BJ (cell line): ENCODE measurements at places on chromosomes 6 and 20.

- no peak for DNase-seq
These were observed 9.2 kb upstream of the GHRH start for GRCh38 chr20:37270576-37271420.

DNA sequence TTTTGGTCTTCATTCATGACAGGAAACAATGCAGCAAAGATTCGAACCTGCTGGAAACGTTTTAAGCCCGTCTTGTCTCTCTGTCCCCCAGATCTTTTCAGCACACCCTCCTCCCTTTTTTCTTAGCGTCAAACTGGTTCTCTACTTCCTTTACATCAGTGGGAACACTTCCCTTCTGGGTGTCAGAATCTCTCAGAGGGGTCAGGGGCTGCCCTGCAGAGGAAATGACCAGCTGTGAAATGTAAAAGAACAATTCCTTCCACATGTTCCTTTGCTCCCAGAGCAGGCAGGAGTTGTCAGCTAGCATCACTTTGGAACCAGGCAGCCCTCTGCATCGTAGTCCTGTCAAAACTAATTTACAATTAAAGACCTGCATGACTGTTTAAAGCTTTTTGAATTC lies 619.0 kb downstream of the TFAP2A start:
- DNase-seq, result no peak

DNA sequence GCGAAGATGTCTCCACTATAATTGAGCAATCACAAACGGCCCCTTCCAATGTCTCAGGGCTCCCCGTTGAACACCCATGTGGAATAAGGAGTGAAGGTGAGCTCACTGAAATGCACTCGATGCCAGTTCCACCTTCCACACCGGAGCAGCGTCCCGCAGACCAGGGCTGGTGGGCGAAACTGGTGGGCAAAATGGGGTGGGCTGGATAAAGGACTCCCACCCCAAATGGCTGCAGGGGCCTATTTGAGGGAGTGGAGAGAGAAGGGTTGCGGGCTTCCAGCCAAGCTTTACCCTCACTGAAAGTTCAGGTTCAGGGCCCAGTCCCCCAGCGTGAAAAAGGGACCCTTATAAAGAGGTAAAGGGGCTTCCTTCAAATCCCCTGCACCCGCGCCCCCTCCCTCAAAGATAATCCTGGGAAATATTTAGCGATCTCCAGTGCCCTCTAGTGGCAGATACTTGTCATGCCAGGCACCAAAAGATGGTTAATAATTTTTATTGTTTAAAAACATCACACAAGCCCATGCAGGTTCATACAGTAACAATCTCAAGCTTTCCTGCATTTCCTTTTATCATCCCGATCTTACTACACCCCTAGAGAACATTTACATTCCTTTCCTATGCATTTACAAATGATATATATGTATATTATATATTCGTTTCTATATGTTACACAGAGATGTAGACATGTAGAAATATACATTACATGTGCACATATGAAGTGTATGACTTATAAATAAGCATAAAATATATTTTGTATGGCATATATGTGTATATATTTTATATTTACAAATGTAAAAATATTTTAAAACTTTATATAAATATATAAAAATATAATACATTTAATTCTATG lies 58.2 kb upstream of the NKX2-2 start:
- DNase-seq, result no peak

DNA sequence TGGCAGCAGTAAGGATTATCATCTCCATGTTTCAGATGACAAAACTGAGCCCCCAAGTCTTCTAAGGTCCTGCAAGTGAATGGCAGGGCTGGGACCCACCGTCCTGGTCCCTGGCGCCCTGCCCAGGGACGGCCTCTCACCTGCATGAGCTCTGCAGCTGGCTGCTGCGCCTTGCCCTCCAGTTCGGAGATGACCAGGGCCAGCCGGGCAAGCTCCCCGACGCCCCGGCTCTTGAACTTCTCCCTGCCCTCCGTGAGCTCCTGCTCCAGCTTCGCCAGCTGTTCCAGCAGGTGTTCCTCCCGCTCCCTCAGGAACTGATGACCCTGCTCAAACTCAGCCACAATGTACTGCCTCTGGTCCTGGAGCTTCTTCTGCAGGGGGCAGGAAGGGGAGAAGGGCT lies 16.8 kb downstream of the TRIM26 start:
- no peak for DNase-seq

DNA sequence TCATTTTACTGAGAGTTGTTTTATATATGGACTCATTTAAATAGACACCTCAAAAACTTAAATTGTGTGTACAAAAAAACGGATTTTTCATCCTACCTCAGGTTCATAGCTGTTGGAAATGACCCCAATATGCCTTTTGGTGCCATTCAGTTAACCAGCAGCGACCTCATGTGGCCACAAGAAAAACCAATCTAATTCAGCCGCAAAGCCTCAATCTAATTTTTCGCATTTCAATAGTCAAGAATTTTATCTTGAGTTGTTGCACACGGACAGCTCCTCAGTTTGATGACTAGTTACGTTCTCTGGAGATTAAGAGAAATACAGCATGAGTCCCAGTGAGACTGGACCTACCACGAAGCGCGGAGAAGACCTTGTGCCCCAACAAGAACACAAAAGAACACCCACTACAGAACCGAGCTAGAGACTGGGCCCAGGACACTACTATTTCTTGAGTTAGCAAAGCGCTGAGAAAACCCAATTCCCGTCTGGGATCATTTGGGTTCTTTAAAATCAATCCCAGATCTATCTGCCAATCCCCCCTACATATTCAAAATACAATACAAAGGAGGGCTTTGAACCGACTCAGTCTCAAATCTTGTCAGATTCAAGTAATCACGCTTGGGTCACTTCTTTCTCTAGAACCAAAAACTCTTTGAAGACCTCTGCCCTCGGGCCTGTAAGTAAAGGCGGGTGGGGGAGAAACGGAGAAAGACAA lies 1.1 kb downstream of the TCP11 start:
- no peak for DNase-seq

DNA sequence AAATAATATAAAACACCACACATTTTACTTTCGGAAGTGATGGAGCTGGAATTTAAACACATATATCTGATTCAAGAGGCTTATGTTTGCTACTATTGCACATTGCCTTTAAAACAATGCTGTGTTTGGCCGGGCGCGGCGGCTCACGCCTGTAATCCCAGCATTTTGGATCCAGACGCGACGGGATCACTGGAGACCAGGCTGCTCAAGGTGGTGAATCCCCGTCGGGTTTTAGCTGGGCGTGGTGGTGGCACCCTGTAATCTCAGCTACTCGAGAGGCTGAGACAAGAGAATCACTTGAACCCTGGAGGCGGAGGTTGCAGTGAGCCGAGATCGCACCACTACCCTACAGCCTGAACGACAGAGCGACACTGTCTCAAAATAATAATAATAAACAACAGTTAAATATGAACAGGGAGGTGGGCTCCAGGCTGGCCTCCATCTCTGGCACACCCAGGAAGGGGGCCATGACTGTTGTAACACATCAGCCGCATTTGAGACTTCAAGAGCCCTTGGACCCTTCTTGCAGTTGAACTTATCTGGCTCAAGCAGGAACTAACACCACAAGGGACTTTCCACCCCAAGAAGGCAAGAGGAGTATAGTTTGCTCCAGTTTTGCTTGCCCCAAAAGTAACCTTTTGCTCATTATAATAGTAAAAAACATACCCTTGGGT lies 127.1 kb upstream of the ZNF184 start:
- no peak for DNase-seq

DNA sequence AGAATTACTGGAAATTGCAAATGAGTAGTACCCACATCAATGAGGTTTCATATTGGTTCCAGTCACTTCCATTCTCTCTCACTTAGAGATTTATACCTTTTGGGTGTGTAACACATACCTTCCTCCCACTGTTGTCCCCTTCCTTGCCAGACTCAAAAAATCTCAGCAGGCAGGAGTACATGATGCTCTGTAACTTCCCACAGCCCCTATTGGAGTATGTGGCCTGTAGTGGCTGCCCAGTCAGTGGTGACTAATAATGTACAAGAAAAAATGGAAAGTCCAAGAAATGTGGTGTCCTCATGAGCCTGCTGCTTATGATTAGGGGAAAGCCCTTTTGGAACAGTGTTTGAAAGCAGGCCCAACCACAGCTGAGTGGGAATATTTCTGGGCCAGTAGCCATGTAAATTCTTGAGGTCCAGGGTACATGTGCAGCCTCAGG lies 312.0 kb downstream of the ZFAND3 start:
- peak; percentile 94 for DNase-seq

GRCh38 chr20:3224681-3225421 lies 14.1 kb downstream of the SLC4A11 start:
- no peak for DNase-seq

DNA sequence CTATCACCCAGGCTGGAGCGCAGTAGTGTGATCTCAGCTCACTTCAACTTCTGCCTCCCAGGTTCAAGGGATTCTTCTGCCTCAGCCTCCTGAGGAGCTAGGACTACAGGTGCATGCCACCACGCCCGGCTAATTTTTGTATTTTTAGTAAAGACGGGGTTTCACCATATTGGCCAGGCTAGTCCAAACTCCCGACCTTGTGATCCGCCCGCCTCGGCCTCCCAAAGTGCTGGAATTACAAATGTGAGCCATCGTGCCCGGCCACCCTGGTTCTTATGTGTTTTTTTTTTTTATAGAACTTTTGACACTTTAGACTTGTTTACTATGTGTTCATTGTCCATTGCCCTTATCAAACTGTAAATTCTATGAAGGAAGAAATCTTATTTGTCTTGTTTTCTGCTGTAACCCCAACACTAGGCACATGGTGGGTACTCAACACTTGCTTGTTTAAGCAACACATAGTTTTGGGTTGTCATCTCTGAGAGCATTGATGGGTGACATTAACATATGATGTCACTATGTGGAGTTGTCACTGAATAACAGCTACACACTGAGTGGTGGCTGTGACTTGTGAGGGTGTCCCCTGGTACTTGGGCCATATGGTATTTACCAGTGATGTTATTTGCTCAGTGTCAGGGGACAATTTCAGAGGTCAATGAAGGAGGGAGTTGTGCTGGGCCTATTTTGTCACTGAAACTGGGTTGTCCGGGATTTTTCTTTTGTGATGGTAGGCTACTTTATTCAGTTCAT lies 1.5 kb upstream of the PXMP4 start:
- no peak for DNase-seq

- no peak for DNase-seq
These were observed 5.4 kb upstream of the PPP1R3G start for GRCh38 chr6:5079692-5080091.

DNA sequence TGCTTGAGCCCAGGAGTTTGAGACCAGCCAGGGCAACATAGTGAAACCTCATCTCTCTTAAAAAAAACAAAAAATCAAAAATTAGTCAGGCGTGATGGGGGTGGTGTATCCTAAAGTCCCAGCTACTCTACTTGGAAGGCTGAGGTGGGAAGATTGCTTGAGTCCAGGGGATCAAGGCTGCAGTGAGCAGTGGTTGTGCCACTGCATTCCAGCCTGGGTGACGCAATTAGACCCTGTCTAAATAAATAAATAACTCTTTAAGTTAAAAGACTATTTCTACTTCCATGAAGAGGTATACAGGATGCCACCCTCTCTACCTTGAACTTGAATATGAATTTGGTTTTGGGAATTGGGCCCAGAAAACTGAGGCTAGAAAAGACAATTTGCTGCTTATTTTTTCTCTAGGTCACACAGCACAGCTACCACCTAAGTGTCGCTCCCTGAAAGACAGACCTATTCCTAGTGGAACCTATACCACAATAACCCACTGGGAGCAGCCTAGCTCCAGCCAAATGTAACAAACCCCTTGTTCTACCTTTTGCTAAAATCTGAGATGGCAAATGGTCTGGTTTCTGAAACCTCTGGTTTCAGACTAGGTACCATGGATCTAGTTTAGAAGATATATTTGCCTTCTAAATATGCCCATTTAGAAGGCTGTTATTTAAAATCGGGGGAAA lies 35.2 kb downstream of the HMGCLL1 start:
- DNase-seq, result no peak

- no peak for DNase-seq
These were observed 23.2 kb upstream of the AIG1 start for GRCh38 chr6:143037470-143037869.

DNA sequence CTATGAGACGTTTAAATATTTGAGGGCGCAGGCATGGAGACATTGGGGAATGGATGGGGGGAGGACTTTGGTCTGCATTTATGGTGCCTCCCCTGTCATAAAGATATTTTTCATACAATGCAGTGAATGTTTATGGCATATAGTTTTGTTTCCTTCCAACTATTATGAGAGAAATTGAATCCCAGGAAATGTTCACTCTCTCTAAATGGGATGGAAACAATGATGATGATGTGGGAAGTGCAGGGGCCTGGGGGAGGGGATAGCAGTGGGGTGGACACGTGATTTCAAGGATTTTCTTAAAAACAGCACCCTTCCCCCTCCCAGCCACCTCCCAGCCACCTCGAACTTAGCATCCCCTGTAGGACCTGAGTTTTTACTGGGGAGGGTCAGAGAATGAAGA lies 69.9 kb downstream of the TOX2 start:
- DNase-seq, result no peak

GRCh38 chr6:42359021-42359420 lies 92.7 kb downstream of the TRERF1 start:
- DNase-seq, result no peak

GRCh38 chr6:33683576-33684427 lies 27.7 kb downstream of the UQCC2 start:
- no peak for DNase-seq

GRCh38 chr20:24098886-24099285 lies 110.3 kb upstream of the GGTLC1 start:
- no peak for DNase-seq

- DNase-seq, result peak; percentile 46
These were observed 55.0 kb upstream of the VSX1 start for GRCh38 chr20:25136643-25137559.

DNA sequence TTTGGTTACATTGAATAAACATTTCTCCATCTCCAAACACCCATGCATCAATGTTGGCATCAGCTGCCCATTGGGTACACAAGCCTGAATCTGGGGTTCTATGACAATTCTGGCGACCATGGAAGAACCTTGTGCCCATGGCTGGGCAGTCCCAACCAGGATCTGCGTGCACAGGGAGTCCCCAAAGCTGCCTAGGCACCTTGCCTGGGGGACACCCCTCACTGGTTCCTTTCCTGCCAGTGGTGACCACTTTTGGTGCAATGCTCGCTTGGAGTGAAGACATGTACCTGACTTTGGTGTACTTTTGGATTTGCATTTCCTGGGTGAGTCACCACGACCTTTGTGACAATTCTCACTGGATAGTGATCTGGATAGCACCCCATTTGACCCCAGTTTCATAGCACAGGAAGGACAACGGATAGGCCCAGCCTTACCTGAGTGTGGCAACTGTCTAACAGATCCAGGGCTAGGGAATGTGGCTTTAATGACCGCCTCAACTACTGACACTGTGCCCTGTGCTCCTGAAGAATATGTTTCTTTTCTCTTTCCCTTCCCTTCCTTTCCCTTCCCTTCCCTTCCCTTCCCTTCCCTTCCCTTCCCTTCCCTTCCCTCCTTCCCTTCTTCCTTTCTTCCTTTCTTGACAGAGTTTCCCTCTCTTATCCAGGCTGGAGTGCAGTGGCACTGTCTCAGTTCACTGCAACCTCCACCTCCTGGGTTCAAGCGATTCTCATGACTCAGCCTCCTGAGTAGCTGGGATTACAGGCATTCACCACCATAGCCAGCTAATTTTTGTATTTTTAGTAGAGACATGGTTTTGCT lies 7.1 kb downstream of the SPINT3 start:
- no peak for DNase-seq
